Hematopoietic multipotent progenitor cell (in vitro differentiated cells): ENCODE measurements at places on chromosomes 11 and 22. TPM values are rescaled to one million over a fixed set of nuclear protein-coding genes. Genes with fewer than 3 reads are reported as not detected.
A peak's percentile ranks its signal among the peaks of the same experiment; 100 is the strongest.

GRCh38 chr11:119920666-119921387, 191.8 kb upstream of the NECTIN1 start:
- no peak for DNase-seq

Gene PRODH
- total RNA-seq: 4.0 TPM

GRCh38 chr22:32926600-32926999, 125.1 kb downstream of the TIMP3 start:
- DNase-seq: peak; percentile 57

- no peak for DNase-seq
Measured at GRCh38 chr11:119100994-119101758, 477 bp downstream of the DPAGT1 start.

Gene APOL4
- 5.1 TPM for total RNA-seq

Gene ASPHD2
- 1.9 TPM for total RNA-seq

Gene MPPED1
- total RNA-seq: under 0.01 TPM

Gene C11orf21
- total RNA-seq: 56.3 TPM

GRCh38 chr22:41939981-41940831, 6.7 kb downstream of the CENPM start:
- no peak for DNase-seq

- no peak for DNase-seq
Measured at GRCh38 chr11:44910591-44910990, 40.1 kb downstream of the TP53I11 start.

Gene OR8D1
- total RNA-seq: not detected

DNA sequence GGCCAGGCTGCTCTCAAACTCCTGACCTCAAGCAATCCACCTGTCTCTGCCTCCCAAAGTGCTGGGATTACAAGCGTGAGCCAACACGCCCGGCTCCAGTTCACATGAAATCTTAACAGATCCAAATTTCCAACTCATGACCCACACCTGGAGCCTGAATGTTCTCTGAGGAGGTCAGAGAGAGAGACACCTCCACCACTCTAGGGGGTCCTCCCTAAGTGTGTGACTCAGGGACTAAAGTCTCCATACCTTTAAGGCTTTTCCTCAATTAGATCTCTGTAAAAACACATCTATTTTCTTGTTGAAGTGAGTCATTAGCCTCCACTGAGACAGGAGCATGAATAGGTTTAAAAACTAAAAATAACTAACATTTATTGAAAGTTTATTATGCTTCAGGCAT, 376.4 kb downstream of the CADM1 start:
- DNase-seq: no peak

- DNase-seq: no peak
Measured at GRCh38 chr11:112831041-112831440, 130.2 kb upstream of the NCAM1 start.

DNA sequence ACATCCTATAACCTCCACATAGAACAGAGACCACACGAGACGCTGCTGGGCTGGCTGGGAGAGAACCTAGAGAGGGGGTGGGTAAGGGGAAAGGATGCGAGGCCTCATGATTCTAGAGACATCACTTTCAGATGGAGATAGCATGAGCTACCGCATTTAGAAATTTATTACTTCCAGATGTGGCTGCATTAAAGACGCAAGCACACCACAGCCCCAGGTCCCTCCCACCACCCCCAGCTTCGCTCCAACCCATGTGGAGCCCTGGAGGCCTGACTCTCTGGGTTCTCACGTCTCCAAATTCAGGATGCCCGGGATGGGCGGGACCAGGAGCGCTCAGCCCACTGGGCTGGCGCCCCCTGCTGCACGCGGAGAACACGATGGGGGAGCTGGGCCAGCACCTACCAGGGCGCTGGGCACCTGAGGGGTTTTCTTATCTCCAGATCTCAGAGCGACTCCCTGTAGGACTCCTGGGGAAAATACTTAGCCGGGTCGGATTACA, 13.6 kb downstream of the MRPL21 start:
- no peak for DNase-seq

Gene KDM2A
- total RNA-seq: 67.9 TPM

Gene PAFAH1B2
- total RNA-seq: 72.4 TPM

Gene RAB39A
- under 0.01 TPM for total RNA-seq

DNA sequence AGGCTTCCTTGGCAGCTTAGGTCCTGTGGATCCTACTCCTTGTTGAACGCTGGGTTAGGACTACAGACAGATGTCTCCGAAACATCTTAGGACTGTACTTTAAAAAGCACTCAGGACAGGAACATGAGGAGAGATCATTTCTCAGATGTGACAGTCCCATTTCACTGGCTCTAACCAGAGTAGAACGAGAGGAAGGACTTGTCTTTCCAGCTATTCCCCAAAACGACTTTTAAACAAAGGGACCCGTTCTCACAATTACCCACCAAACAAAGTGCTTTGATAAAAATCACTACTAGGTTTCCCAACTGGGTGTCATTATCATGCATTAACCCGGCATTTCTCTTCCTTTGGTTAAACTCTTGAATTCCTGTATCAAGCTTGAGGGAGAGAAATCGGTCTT, 84.7 kb upstream of the BARX2 start:
- no peak for DNase-seq

Gene THYN1
- total RNA-seq: 37.4 TPM

GRCh38 chr11:96084610-96085318, 160.9 kb upstream of the MTMR2 start:
- DNase-seq: no peak

DNA sequence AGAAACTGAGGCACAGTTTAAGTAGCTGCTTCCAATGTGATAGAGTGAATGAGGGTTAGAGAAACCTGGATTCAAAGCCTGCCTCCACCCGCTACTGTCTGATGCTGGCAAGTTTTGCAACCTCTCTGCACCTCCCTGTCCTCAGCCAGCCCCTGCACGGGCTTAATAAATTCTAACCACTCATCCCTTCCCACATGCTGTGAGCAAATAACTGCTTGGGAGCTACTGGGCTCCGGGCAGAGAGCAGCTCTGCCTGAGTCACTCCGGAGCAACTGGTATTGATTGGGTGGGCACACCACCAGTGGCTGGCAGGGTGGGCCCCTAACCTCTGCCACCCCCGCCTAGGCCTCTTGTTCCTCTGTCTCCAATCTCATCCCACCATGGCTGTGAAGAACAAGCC, 104.3 kb upstream of the SYT13 start:
- DNase-seq: no peak

Gene IL10RA
- 11.8 TPM for total RNA-seq

Gene ZP1
- total RNA-seq: not detected

DNA sequence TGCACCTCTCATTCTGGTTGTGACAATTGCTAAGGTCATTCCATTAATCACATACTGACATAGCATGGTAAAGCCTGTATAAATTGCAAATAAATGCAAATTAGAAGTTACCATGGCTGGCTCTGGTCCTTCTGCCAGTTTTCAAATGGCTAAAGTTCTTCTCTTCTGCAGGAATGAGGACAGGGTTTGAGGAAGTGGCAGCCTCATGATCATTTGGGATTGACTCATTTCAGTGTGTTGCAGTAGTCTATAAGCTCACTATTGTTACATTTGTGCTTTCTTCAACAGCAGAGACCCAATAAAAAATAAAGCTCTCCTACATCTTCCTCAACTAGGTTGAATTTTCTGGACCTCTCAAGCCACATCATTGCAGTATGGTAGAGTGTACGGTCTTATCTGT, 60.3 kb downstream of the NECTIN1 start:
- DNase-seq: no peak
